Tibial nerve (tissue), 4 donors: ENCODE measurements at places on chromosomes 12 and 14.

DNA sequence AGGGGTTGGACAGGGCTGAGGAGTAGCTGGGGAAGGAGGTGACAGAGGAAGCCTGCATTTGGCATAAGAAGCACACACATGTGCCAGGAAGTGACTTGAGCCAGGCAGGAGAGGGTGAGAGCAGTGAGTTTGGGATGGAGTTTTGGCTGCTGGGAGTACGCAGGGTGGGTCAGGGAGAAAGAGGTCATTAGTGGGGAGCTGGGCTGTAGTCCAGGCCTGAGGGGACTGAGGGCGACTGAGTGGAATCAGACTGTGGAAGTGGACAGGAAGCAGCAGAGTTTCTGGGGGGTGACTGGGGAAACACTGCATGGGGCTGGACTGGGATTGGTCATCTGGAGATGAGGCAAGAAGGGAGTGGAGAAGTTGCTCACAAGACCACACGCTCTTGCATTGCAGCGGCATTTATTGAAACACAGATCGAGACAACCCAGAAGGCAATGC is 7.6 kb downstream of the KRT85 start:
- DNase-seq: no peak

DNA sequence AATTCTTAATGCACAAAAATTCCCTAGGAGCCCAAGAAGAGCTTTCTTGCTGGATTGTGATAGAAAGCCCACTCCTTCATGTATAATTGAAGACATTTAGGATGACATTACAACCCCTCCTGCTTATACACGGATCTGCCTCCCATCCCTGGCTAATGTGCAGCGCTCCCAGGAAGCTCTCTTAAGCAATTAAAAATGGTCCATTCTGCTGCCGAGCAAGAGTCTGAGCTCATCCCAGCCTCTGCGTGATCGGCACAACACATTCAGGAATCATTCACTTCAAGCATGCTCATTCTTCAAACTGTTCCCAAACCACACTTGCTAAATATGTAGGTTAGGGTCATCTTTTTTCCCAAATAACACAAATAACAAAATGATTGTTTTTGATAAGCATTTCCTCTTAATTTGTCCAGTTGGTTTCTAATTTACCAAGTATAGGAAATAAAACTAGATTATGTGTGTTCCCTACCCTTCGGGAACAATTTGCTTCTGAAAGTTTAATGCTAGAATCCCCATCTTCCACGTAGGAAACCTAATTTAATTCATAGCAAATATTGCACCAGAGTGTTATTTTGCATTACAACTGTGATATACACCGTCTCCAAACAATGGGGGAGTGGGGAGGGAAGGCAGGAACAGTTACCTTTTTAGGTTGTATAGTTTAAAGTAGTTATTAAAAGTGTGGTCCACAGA is 17.3 kb upstream of the TMEM233 start:
- DNase-seq: no peak

- no peak for DNase-seq
Observed at GRCh38 chr12:75481774-75482173, 1.2 kb downstream of the GLIPR1 start.

DNA sequence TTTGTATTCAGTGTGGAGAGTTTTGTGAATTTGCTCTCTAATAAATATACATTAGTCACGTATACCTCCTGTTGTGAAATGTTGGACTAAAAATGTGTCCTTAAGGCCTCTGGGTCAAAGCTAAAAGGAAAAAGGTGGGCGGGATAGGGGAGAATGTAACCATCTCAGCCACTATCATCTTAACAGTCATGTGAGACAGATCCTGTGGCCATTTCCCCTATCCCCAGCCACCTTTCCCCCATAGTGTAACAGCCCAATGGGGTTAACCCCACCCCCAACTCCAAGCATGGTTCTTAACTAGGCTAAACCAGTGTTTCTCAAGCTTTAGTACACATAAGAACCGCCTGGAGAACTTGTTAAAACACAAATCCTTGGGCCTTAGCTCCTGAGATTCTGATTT is 6.5 kb upstream of the ITPR2 start:
- DNase-seq: no peak

DNA sequence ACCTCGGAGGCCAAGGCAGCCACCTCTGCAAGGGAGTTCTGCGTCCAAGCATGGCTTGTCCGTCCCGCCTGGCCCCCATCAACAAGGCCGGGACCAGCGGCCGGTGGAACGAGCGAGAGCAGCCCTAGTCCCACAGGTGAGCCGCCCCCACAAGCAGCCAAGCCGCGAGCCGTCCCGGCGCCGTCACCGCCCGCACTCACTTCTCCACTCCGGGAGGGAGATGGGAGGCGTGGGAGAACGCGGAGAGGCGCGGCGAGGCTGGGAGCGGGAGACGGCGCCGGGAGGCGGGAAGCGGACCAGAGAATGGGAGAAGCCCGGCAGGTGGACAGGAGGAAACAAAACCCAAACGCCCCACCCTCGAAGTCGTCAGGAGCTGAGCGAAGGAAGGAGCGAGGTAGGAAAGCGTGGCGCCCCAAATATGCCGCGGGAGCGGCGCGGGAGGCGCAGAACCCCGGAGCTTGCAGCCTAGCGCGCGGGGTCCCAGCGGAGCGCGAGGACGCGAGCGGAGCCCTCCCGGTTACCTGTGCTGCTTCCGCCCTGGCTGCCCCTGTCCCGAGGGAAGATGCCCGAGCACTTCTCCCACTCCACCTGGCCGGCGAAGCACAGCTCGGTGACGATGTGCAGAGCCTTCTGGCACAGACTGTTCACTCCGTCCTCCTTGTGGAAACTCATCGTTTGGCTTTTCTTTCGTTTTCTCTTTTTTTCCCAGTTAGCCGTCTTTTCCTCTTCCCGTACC is 600 bp downstream of the SYT10 start:
- no peak for DNase-seq

DNA sequence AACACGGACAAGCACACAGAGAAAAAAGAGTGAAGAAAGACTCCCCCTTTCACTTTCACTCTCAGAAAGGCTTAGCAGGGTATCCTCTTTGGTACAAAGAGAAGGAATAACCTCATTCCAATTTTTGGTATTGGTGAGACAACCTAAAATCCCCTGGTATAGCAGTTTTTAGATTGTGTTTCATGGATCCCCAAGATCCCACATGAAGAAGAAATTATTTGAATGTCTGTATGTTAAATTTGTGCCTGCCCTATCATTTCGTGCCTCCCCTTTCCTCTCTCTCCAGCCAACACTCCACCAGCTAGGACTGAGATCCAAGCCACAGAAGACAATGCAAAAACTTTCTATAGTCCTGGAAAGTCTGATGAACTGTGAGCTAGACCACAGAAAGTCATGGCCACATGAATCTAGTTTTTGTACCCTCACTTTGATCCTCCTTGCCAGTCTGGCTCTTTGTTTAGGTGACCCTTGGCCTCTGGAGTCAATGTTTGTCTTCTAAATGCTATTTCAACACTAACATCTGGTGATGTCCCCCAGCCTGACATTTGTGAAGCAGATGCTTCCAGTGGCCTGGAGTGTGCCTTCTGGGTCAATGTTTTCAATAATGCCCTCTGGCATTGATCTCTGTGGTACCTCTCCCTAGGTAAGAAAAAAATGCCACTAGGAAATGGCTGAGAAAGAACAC is 181.9 kb upstream of the BMP4 start:
- no peak for DNase-seq

- no peak for DNase-seq
Observed at GRCh38 chr12:51884676-51885229, 3.1 kb upstream of the ANKRD33 start.

DNA sequence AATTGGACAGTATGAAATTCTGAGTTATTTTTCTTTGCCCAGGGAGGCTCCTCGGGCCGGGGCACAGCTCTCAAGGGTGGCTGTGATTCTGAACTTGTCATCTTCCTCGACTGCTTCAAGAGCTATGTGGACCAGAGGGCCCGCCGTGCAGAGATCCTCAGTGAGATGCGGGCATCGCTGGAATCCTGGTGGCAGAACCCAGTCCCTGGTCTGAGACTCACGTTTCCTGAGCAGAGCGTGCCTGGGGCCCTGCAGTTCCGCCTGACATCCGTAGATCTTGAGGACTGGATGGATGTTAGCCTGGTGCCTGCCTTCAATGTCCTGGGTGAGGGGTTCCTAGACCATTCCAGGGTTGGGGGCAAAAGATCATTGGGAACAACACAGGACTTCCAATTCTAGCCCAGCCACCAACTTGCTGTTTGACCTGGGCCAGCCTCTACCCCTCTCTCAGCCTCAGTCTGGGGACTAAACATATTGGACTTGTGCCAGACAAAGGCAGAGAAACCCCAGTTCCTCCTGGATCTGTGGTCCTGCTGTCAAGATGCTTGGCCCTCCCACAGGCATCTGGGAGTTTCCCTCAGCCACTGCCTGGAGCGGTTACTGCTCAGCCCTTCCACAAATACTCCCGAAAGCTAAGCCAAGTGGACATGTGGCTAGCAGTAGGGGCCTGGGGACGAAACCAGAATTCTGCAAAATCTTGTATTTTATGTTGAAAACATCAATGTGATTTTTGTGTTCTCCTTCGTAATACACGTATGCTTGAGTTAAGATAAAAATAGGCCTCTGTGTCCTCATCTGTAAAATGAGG is 3.5 kb downstream of the OAS3 start:
- no peak for DNase-seq

GRCh38 chr12:121946313-121947025 is 28.1 kb downstream of the CFAP251 start:
- no peak for DNase-seq

GRCh38 chr14:85535321-85535720 is 5.4 kb downstream of the FLRT2 start:
- no peak for DNase-seq

DNA sequence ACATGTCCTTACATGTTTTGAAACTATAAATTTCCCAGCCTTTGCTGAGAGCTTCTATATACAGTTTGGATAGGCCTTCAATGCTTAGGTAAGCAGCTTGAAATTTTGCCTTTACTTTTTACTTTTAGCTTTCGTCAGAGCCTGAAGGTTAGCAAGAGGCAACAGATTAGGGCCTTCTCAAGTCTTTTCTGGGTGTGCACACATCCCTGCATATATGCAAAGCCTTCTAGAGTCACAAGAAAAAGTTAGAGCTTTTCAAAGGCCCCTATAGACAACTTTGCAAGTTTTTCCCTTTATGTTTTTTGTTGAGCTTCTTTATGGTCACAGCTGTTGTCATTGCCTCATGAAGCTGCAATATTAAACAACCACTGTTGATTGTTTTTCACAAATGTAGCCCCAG is 778.4 kb downstream of the GALC start:
- DNase-seq: no peak

GRCh38 chr14:52992236-52992870 is 41.5 kb upstream of the FERMT2 start:
- no peak for DNase-seq

GRCh38 chr14:67541448-67542387 is 8.6 kb downstream of the PLEKHH1 start:
- no peak for DNase-seq

DNA sequence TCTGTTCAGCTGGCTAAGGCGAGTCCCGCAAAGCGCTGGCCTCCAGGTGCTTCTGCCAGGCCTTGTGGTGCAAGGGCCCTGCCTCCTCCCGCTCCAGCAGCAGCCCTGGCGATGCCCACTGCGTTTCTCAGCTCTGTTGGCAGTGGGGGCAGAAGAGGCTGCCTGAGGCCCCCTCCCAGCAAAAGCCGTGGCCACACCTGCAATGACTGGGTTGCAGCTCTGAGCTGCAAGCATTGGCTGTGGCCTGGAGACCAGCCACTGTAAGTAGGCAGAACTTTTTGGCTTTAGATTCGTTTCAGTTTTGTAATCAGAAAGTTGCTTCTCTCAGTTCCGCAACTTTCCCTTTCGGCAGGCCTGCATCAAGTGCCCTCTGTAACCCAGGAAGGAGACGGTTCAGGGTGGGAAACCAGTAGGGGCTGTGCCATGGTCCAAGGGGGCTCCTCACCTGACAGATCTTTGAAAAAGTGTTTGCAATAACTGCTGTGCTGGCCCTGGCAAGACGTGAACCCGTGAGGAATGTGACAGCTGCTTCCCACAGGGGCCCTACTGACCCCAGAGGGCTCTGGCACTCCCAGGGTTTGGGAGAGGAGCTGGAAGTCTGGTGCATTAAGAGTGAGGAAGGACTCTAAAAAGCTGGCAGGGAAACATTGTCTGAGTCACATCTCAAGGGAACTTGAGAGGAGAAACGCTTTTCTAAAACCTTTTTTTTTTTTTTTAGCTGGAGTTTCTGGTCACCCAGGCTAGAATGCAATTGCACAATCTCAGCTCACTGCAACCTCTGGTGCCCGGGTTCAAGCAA is 54.5 kb upstream of the MAX start:
- no peak for DNase-seq

DNA sequence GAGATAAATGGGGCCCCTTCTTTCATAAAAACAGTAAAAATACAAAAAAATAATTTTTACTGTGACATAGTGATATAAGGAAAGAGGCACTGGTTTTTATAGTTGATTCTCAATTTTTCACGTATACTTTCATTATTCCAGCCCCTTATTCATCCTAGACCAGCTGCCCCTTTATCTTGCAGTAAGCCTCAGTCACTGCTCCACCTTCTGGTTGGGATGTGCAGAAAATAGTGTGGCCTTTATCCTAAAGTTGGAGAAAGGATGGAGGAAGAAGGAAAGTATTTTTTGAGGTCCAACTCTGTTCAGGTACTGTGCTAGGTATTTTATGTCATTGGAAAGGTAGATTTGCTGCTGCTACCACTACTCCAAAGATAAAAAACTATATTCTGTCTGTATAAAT is 172.7 kb downstream of the ANO6 start:
- peak; percentile 62 for DNase-seq

- no peak for DNase-seq
Observed at GRCh38 chr12:57609101-57609780, 2.0 kb upstream of the ARHGEF25 start.

GRCh38 chr14:96251656-96252155 is 4.3 kb upstream of the BDKRB1 start:
- no peak for DNase-seq

- DNase-seq: no peak
Observed at GRCh38 chr12:22624548-22624869, 462 bp upstream of the ETNK1 start.

- DNase-seq: peak; percentile 49
Observed at GRCh38 chr12:116717466-116718437, 20.1 kb downstream of the SPRING1 start.

GRCh38 chr14:95452176-95452892 is 64.1 kb downstream of the SYNE3 start:
- DNase-seq: no peak

DNA sequence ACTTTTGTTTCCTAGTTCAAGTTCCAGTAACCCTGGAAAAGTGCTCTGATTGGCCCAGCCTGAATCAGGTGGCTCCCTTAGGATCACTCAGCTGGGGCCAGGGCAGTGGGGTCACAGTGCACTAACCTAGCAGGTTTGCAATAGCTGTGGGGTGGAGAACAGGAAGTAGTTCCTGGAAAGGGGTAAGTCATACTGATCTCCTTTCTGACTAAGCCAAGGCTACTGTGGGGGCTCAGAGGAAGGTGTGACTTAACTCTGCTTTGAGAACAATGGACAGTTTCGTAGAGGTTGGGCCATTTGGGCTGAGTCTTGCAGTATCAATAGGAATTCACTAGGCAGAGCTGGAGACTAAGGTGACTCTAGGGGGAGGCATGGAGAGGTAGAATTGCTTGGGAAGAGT is 89.4 kb downstream of the KIF26A start:
- DNase-seq: no peak
